NK-92 treated with Interleukin-12 subunit alpha and Interleukin-12 subunit beta, amount 100 ng/mL, for 24 hours (cell line): ENCODE measurements at places on chromosomes 7 and 10.

GRCh38 chr10:7406712-7407333 is 4.0 kb downstream of the SFMBT2 start:
- DNase-seq, result no peak

DNA sequence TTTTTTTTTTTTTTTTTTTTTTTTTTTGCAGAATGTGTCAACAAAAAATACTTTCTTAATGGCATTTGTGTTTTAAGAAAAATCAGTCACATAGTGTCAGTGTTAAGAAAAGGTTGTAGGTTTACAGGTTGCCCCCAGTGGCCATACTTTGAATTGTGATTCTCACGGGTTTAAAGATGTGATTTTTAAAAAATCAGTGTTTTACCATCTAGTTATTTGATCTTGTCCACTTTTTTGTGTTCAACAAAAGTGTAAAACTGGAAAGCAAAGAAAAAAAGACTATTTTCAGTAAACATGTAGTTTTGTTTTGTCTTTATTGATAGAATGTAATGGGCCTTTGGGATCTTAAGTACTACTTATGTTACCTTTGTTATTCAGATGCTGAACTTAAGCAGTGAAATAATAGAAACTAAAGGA is 25.7 kb downstream of the SUV39H2 start:
- no peak for DNase-seq

DNA sequence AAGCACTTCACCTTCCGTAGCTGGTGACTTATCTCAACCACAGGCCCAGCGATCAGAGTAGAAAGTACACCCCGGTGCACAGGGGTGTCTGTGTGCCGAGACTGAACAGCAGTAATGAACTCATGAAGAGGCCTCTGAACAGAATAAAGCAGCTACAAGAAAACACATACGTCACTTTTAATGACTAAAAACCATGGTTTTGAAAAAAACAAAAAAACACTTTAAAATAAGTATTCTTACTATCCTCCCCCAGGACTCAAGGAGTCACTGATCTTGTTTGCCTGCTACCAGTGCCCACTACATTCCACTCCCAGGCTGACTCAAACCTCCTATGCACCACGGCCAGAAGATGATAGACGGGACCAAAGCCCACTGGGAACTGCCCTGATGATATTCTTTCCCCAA is 53.8 kb downstream of the NCAPG2 start:
- no peak for DNase-seq

- peak; percentile 17 for DNase-seq
Measured at GRCh38 chr7:22402250-22402649, 45.3 kb upstream of the RAPGEF5 start.

DNA sequence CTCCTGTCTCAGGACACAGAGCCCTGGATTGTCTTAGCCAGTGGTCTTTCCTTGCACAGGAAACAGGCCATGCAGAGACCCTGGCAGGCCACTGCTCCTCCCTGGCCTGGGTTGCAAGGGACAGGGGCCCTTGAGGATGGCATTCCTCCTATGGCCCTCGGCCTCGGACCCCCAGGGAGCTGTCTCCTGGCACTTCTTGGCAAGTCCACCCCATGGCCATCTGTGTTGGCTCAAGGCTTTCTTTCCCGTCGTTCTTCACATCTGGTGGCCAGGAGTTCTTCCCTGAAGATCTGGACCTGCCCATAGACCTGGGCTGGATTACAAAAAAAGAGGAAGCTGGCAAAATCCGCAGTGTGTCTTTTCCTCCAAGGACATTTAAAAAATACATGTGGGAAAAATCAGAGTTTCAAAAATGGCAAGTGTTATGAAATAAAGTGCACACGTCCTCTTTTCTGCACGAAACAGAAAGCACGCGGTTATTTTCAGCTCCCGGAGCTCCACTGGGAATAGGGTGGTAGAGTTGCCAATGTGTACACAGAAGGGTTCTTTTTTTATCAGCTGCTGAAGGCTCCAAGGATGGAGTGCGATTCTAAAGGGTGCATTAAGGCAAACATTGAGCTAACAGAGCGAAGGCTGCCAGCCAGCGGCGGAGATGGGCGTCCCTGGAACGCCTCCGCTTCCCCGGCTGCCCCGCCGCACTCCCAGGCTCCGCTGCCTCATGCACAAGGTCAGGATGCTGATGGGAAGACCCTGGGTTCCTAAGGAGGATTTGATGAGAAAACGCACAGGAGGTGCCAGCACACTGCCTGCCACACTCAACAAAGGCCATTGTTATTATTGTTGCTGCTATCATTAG is 62.8 kb upstream of the FAM20C start:
- DNase-seq, result no peak

GRCh38 chr7:36986948-36987724 is 262.8 kb upstream of the AOAH start:
- peak; percentile 16 for DNase-seq

- DNase-seq, result no peak
Measured at GRCh38 chr7:28002638-28003037, 178.0 kb downstream of the JAZF1 start.

DNA sequence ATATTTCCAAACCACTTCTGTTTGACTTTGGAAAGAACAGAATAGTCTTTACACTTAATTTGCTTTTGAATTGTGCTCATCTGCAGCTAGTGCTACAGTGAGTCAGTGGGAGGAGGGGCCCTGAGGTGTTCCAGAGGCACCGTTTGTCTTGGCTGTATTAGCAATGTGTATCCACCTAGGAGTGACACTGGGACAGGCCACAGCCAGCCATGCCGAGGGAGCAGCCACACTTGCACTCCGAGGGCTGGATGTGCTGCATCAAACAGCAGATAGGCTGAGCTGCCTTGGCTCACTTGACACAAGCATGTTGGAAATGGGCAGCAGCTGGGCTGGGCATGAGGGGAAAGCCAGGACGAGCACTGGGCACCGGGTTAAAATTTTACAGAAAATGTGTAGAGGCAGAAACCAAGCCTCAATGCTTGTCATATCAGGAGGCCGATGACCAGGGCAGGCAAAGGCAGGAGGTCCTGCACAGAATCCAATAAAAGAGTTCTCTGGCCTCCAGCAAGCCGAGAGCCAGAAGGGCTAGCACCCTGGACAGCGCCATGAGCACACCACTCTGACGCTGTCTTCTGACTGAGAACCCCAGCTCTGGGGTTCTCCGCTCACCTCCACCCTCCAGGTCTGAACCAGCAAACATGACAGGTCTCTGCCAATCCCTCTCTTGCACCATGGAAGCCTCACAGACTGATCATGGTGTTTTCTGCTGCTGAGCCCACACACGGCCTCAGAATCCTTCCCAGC is 163.3 kb downstream of the GRID1 start:
- no peak for DNase-seq

DNA sequence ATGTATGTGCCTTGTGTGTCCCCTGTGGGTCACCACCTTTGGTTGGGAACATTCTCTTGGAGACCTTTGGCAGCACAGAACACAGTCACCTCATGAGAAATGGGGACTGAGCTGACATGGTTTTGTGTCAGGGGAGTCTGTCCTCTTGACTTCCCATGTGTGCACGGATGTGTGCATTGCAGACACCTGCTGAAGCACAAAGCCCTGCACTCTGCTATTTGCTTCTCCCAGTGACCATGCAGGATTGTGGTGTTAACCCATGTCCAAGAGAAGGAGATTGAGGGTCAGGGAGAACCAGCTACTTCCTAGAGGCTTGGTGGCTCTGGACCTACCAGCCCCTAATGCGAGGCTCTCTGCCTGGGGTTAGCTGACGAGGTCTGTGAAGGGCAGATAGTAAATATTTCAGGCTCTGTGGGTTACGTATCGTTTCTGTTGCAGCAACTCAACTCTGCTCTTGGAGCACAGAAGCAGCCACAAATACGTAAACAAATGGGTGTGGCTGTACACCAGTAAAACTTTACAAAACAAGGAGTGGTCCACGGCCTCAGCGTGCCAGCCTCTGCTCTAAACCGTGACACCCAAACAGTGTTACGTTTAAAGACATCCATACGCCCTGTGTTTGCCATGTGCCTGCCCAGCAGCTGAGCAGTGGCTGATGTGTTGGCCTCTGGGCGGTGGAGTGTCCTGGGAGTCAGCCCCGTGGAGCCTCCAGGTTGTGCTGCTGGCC is 51.7 kb downstream of the ADCY1 start:
- DNase-seq, result no peak

DNA sequence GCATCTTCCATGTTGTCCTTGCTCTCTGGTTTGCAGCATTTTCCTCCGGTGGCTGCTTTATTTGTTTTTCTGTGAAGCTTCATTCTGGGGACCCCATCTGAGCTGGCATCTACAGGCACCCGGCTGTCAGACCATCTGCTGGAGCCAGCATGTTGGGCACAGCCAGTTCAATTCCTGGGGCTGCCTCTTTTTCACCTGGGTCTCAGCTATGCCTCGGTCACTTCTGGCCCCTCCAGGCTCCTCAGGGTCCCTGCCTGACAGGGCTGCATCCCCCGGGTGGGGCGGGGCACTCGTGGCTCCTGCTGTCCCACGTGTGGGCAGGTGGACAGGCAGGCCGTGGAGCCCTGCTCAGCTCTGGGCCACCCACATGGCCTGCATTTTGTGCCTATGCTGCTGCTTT is 8.1 kb downstream of the SCART1 start:
- no peak for DNase-seq

GRCh38 chr7:107876916-107877315 is 14.1 kb upstream of the DLD start:
- no peak for DNase-seq

GRCh38 chr10:63553031-63553430 is 31.8 kb downstream of the REEP3 start:
- DNase-seq, result no peak

GRCh38 chr10:12191715-12192114 is 4.0 kb downstream of the NUDT5 start:
- DNase-seq, result no peak

GRCh38 chr10:2296179-2296891 is 559.0 kb upstream of the ADARB2 start:
- no peak for DNase-seq

GRCh38 chr7:77450054-77450453 is 33.9 kb upstream of the GSAP start:
- no peak for DNase-seq

- no peak for DNase-seq
Measured at GRCh38 chr10:77493239-77493806, 144.3 kb downstream of the KCNMA1 start.

- DNase-seq, result no peak
Measured at GRCh38 chr7:158378978-158379377, 208.6 kb downstream of the PTPRN2 start.

DNA sequence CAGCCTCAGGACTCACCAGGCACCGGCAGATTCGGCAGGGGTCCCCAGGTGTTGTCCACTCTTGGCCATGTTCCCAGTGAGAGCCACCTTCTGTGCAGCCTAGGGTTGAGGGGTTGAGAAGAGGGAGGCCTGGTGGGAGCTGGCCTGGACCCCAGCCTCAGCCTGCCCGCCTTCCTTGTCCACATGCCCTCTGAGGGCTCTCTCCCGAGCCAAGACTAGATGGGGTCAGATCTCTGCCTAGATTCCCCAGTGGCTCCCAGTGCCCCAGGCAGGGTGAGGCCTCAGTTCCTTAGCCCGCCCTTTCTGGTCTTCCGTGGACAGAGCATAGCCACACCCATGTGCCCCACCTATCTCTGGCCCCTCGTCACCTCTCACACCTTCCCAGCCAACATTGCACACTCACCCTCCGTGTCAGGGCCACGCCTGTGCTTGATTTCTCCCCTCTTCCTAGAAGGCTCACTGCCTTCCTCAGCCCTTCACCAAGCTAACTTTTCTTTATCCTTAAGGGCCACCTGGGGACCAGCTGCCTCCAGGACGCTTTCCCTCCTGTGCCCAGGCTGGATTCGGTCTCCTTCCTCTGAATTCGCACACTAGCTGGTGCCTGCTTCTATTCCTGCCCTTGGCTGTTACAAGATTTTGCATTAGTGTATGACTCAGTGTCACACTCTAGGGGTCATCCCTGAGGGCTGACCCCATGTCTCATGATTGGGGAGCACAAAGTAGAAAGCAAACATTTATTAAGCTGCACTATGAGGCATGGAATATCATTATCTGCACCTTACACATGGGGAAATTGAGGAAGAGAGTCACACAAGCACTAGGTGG is 7.5 kb downstream of the KCP start:
- no peak for DNase-seq

DNA sequence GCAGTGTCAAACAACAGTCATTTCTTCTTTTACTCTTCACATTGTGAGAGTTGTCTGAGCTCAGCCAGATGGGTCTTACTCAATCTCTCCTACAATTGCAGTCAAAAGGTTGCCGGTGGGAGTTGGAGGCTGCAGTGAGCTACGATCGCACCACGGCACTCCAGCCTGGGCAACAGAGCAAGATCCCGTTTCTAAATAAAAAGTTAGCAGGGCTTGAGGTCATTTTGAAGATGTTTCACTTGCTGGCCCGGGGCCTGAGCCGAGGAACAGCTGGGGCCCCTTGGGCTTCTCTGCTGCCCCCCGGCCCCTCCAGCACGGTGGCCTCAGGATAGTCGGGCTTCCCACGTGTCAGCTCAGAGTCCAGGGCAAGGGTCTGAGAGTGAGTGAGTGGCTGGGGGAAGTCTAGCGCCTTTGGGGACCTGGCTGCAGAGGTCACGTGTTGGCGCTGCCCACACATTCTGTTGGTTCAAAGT is 40.4 kb downstream of the GTF2IRD1 start:
- DNase-seq, result no peak

DNA sequence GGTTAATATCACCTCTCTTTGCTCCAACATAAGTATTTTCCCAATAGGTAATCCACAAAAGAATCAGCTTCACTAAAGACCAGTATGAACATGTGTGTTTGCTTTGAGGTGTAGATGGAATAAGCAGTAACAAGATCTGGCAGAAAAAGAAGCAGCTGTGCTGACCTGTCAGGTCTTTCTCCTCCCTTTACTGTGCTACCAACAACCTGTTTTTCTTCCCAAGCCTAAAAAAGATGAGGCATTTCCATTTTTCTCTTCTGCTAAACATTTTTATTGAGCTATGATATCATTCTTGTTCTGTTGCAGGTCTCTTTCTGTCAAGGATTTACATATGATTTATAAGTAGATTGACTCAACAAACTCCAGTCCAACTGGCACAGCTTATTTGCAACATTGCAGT is 315.2 kb upstream of the GLI3 start:
- DNase-seq, result no peak

GRCh38 chr7:157792241-157793086 is 455.7 kb downstream of the DNAJB6 start:
- DNase-seq, result no peak

- no peak for DNase-seq
Measured at GRCh38 chr10:12221323-12222298, 25.6 kb downstream of the CDC123 start.

DNA sequence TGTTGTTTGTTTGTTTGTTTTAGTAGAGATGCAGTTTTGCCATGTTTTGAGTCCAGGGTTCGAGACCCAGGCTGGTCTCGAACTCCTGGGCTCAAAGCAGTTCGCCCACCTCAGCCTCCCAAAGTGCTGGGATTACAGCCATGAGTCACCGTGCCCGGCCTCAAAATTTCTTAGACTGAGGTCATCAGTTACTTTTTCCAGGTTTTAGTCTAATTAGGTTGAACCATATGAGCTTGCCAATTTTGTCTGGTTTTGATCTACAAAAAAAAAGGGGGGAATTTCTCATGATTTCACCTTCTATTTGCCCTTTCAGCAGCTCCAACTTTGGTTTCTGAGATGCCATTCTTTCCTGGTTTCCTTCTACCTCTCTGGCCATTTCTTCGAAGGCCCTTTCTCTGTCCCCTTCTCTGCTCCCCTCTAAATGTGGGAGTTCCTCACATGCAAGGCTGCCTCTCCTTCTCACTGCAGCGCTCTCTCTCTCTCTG is 5.5 kb downstream of the CUEDC2 start:
- DNase-seq, result no peak

- no peak for DNase-seq
Measured at GRCh38 chr7:77467408-77467807, 51.3 kb upstream of the GSAP start.

- DNase-seq, result no peak
Measured at GRCh38 chr7:25260862-25261494, 32.7 kb upstream of the NPVF start.

GRCh38 chr10:22476601-22477321 is 131.5 kb downstream of the SPAG6 start:
- no peak for DNase-seq

GRCh38 chr10:13684252-13684791 is 97.6 kb downstream of the PRPF18 start:
- no peak for DNase-seq
